ENCODE measurements at places on chromosomes 16 and 17.

GRCh38 chr16:69762814-69763598 lies 874 bp downstream of the WWP2 start:
- no peak for DNase-seq

- DNase-seq = no peak
Measured at GRCh38 chr16:85851034-85851785, 47.8 kb upstream of the IRF8 start.

GRCh38 chr17:61408151-61409041 lies 8.8 kb downstream of the TBX2 start:
- no peak for DNase-seq

GRCh38 chr17:78255953-78256706 lies 24.7 kb downstream of the TMEM235 start:
- DNase-seq = no peak

GRCh38 chr16:50183316-50183715 lies 30.2 kb downstream of the TENT4B start:
- DNase-seq = no peak

GRCh38 chr17:74272731-74273201 lies 1.3 kb upstream of the DNAI2 start:
- no peak for DNase-seq

DNA sequence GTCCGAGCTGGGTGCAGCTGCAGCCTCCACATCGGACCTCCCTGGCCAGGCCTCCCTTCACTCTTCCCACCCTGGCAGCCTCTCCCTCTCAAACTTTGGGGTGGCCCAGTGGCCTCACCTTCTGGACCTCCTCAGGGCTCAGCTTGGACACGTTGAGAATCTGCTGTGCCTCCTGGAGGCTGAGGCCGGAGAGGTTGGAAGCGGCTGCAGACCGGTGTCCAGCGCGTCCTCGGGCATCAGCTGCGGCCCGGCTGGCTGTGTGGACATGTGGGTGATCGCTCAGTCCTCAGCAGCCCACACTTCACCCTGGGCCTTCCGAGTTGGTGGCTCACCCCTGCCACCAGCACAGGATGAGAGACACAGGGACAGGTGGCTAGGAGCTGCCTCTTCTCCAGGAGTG lies 9.9 kb downstream of the PAM16 start:
- DNase-seq = no peak

- DNase-seq = no peak
Measured at GRCh38 chr17:80265205-80266068, 4.8 kb downstream of the RNF213 start.
